ENCODE measurements at places on chromosomes 13 and 19.

- no peak for DNase-seq
These were observed 79.7 kb downstream of the INSR start for GRCh38 chr19:7214324-7215089.

DNA sequence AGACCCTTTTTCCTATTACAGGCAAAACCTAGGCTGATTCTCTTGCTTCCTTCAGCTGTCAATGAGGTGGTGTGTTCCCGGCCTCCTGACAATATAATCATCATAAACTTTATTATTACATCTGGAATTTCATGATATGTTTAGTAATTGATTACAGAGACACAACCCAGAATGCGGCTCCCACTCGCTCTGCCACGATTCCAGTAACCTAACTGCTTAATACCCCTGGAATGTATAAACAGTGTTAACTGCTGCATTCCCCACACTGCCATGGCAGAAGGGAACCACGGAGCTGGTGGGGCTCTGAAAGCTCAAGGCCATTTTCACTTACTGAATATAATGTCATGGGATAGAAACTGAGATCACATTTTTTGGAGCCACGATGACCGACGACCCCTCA is 17.1 kb downstream of the TSHZ3 start:
- DNase-seq, result no peak

DNA sequence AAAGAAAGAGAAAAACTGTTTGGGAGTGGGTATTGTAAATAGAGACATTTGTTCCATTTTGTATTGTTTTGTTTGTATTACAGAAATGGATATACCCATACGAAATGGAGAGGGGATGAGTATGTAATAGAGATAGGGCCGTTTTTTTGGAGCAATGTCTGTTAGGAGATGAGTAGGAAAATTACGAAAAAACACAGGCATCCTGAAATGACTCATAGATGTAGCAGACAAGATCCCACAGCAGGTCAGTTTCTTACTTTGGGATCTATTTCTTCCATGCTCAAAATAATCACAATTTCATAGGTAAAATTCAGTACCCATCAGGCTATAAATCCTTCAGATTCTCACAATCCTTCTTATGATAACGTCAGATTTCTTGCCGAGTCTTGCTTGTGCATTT is 779.4 kb upstream of the SLITRK1 start:
- no peak for DNase-seq

DNA sequence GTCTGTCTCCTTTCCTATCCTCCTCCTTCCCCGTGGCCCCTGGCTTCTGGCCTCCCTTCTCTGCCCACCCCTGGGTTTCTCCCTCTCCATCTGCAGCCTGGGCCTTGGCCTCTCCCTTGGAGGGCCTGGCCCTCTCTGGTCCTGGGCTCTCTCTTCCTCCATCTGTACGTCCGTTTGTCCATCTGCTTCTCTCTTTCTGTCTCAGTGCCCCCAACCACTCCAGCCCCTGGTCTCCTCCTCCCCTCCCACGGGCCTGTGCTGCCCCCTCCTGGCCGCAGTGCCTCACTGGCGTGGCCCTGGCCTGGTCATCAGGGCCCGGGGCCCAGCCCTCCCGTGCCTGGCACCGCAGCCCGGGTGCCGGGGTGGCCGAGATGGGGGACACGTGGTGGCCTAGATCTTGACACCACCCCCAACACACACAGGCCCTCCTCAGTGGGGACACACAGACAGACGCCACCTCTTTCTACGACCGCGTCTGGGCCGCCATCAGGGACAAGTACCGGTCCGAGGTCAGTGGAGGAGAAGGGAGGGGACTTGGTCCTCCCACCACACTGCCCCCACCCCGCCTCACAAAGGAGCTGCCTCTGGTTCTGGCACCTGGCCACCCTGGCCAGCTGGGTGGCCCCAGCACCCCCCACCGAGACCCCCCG is 11.3 kb downstream of the PRKCSH start:
- DNase-seq, result no peak

DNA sequence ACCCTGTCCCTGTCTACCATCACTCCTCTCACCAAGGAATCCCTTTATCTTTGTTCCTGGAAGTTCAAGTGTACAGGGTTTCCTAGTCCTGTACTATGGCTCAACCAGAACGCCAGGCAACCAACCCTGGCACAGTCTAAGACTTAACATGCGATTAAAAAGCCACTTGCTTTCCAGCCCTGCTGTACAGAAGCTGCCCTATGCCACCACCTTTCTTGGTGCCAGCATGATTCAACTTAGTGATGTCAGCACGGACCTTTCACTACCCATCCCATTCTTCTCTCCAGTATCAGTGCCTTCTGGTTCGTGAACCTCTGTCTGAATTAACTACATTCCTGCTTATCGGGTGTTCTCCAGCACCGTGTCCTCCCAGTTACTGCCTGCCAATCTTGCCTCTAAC is 151.1 kb downstream of the KLF12 start:
- DNase-seq, result no peak

GRCh38 chr13:44022196-44022595 is 142.5 kb downstream of the LACC1 start:
- no peak for DNase-seq

DNA sequence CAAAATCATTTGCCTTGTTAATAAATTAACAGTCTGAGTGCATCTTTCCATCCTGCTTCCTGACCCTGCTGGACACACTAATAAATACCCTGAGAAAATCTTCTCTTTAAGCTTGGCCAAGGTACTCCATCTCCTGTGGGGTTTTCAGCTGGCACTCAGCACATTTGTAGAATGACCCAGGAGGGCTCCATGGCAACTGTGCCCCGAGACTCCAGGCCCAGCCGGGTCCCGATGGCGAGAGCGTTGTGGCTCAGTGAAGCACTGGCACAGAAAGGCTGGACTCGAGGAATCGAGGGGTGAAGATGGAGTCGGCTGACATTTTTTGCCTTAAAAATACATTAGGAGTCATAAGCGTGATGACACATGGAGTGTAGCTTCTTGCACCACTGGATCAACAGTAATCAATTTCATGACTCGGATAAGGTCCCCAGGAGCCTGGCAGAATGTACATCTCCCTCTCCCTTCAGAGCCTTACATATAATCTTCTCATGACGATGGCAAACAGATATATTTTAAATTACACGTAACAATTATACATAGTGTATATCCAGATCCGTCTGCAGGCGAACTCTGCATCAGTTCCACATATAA is 85.4 kb downstream of the SLC7A1 start:
- no peak for DNase-seq

DNA sequence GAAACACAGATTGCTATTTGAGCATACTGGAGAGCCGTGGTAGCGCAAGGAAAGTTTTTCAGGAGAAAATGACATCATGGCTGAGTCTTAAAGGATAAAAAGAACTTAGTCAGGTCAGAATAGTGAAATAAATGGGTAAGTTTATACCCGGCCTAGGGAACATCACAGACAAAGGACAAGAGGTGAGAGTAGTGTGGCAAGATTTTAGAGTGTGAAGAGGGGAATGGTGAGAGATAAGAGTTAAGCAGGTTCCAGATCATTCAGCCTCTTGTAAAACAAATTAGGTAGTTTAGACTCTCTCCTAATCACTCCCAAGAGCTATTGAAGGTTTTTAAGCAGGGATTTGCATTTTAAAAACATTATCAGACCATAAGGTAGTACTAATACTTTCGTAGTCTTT is 116.0 kb upstream of the MAB21L1 start:
- no peak for DNase-seq

GRCh38 chr13:38538422-38538821 is 148.5 kb upstream of the FREM2 start:
- DNase-seq, result no peak

DNA sequence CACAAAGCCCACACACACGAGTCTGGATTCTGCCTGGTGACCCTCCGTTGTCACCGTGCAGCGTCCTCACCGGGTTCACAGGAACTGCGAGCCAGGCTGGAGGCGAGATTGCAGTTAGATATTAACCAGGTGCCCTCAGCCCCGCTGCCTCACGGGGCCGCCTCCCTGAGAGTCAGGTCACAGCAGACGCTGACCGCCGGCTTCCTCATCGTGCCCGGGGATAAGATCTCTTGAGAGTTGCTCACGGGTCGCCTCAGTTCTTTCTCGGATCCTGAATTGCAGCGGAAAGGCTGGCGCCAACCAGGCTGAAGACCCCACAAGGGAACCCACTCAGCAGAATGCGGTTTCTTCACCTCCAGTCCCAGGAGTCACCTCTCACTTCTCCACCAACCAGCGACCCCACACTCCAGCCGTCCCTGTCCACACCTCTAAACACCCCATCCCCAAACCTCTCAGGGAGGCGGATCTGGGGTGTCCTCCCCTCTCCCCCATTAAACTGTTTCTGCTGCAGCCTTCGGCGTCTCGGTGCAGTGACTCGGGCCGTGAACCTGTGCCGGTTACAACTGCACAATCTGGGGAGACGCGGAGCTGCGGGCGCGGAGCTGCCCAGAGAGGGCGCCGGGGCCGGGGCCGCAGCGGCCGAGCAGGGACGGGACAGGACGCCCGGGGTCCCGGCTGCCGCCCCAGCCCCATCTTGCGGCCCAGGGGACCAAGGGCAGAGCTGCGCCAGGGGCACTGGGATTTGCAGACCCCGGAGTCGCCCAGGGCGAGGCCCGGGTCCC is 591 bp downstream of the ZNF823 start:
- DNase-seq, result peak; percentile 14

- no peak for DNase-seq
These were observed 870.1 kb downstream of the PCDH9 start for GRCh38 chr13:66359910-66360552.

- DNase-seq, result no peak
These were observed 117.1 kb upstream of the USP29 start for GRCh38 chr19:57002710-57003109.

- DNase-seq, result no peak
These were observed 586.7 kb upstream of the SGCG start for GRCh38 chr13:22594041-22594440.

GRCh38 chr13:50457415-50458393 is 385.8 kb downstream of the DLEU7 start:
- no peak for DNase-seq

GRCh38 chr13:105597573-105597972 is 937.9 kb downstream of the EFNB2 start:
- no peak for DNase-seq

DNA sequence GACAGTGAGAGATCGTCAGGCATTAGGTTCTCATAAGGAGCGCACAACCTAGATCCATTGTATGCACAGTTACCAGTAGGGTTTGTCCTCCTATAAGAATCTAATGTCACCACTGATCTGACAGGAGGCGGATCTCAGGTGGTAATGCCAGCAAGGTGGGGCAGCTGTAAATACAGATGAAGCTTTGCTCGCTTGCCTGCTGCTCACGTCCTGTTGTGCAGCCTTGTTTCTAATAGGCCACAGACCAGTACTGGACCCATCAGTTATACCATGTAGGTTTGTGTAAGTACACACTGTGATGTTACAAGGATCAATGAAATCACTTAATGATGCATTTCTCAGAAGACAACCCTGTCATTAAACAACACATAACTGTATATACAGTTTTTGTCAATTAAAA is 23.5 kb downstream of the VWA8 start:
- no peak for DNase-seq

DNA sequence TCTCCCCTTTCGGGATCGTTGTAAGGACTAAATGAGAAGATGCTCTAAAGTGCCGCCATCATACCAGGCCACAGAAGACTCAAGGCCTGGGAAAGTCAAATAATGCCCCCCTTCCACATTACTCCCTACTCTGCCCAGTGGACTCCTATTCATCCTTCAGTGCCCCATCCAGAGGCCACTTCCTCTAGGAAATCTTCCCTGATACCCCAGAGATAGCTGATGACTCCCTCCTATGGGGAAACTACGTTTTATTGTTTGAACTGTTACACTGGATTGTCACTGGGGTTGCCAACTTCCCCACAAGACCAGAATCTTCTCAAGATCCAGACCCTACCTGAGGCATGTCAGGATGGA is 14.2 kb downstream of the MEIS3 start:
- DNase-seq, result no peak

GRCh38 chr13:77637588-77637987 is 59.9 kb upstream of the SLAIN1 start:
- no peak for DNase-seq

- DNase-seq, result peak; percentile 93
These were observed 21.1 kb upstream of the OR10H1 start for GRCh38 chr19:15836330-15837220.

GRCh38 chr19:49132974-49133609 is 13.7 kb downstream of the PPFIA3 start:
- no peak for DNase-seq

DNA sequence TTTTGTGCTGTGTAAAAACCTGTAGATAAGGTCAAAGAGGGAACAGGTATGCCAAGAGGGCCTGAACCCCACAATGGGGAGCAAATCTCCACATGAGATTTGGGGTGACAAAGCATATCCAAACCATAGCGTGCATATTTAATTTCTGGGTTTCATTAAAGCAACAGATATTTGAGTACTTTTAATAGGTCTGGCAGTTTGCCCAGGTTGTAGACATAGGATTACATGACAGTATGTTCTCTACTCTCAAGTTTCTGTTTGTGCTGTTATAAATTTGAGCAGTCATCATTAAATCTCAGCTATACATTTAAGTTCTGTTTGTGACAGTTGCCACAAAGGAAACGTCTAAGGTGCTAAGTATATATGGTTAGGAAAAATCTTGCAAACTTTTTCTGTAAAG is 236.4 kb downstream of the ATP8A2 start:
- DNase-seq, result no peak

DNA sequence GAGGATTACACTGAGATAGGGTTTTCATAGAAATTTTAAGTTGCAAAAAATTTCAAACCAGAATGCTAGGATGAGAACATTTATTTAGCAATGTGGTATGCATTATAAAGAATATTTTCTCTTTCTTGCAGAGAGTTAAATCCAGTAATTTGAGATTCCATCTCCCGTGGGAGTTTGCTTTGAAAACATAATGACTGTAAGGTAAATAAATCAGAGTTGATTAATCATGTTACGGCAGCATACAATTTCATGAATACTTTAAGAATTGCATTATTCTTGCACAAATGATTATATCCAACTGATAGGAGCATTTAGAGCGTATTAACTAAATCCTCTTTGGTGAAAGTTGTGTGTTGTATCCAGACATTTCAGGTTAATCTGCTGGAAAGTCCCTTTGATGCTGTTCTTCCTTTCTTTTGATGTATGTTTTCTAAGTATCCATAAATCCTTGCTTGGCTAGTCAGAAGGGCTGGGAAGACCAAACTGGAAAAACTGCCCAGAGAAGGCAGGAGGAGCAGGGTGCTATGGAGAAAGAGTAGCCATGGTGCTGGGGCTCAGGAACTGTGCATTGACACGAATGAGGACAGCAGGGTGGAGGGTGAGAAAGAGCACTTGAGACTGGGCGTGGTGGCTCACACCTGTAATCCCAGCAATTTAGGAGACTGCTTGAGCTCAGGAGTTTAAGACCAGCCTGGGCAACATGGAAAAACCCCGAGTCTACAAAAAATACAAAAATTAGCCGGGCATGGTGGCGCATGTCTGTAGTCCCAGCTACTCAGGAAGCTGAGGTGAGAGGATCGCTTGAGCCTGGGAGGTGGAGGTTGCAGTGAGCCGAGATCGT is 4.8 kb upstream of the GJA3 start:
- DNase-seq, result no peak
